ENCODE measurements at places on chromosomes 3 and 15.

GRCh38 chr3:132749786-132750185 is 27.6 kb upstream of the NPHP3 start:
- no peak for DNase-seq

GRCh38 chr3:159711560-159712333 is 276.9 kb upstream of the IL12A start:
- DNase-seq = no peak

- DNase-seq = no peak
These were observed 219.3 kb downstream of the ZBBX start for GRCh38 chr3:167160781-167161180.

DNA sequence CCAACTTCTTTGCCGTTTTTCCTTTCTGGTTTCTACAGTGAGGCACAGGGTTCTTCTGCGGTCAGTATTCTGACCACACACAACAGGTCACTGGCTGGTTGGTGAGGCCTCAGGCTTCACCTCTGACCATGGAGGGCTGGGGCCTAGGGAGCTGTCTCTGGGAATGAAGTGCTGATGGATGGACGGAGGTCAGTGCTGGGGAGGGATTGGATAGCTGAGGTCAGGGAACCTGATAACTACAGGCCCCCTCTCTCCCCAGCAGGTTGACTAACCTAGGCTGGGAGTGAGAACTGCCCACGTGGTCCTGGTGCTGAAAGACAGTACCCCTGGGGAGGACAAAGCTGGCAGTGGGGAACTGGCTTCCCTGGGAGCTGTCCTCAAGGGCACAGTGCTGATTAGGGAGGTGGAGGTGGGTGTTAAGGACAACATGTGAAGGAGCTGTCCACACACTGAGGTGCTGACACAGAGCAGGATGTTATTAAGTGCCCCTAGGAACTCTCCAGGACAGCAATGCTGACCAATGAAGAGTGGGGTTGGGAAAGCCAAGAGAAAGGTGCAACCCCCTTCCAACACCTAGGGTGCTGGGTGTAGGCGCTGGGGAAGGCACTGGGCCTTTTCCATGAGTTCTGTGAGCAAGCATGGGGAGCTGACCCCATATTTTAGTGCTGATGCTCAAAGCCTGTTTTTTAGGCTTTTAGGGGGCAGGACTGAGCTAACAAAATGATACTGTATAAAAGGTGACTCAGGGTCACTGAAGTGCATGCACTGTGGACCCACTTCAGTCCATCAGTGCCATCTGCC is 45.2 kb downstream of the ATP2B2 start:
- DNase-seq = no peak

GRCh38 chr15:85518979-85519761 is 138.8 kb downstream of the AKAP13 start:
- no peak for DNase-seq

DNA sequence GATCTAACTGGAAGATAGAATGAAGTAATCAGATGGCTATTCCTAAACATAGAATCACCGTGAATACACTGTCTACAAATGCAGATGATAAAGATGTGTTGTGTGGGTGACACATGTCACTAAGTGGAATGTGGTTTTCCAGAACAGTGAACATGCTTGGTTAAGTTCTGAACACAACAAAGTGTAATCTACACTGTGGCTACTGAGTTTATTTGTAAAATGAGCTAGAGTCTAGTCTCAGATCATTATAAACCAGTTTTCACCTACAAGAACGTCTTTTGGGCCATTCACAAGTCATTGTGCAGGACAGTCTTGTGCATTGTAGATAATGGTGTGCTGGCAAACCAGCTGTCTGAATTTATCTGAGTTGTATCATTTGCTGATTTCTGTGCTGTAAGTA is 35.3 kb downstream of the OXNAD1 start:
- no peak for DNase-seq

DNA sequence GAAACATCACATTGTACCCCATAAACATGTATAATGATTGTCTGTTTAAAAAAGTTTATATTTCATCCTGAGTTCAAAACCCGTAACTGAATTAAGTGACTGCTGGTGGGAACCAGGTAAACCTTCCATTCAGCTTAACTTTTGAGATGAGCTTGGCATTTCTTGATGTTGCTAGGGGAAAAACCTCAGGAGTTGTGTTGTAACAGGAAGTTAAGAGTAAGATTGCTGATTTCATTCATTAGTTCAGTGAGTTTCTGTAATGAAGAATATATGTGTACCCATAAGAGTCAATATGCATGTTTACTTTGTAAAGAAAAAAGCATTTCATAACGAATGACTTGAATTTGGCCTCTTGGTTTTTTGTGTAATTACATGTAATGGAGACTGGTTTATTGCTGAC is 32.5 kb downstream of the CTSH start:
- DNase-seq = no peak

- no peak for DNase-seq
These were observed 57.4 kb downstream of the CDAN1 start for GRCh38 chr15:42679285-42680141.

DNA sequence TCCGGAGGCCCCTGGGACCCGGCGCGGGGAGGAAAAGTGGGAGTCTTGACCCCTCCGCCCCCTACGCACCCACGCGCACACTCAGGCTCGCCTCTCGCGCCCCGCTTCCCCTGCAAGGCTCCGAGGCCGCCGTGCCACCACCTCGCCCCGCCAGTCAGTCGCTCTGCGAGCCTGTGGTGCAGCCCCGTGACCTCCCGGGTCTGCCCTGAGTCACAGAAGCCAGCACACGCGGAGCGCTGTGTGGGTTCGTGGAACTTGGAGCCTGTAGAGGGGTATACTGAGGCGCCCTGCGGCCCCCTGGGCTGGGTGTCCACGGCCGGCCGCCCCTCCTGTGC is 380 bp upstream of the ALS2CL start:
- DNase-seq = peak; percentile 30

- DNase-seq = no peak
These were observed 74.6 kb upstream of the ADPGK start for GRCh38 chr15:72858205-72858604.

DNA sequence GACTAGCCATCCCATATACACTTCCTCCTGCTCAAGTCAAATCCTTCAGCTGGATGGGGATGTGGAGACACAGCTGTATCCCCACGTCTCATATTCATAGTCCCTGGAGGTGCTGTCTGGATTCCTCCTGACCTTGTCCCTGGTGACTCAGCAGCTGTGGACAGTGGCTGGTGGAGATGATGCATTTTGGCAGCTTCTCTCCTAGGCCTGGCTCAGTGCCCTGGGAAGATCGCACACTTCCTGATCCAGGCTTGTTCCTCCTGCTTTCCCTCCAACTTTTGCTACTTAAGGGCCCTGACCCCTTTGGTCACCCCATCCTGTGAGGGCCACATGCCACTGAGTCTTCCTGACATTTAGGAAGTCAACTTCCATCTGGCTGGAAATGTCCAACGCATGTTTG is 44.4 kb downstream of the ADAMTSL3 start:
- no peak for DNase-seq

GRCh38 chr15:38647683-38648082 is 83.1 kb upstream of the RASGRP1 start:
- DNase-seq = no peak

DNA sequence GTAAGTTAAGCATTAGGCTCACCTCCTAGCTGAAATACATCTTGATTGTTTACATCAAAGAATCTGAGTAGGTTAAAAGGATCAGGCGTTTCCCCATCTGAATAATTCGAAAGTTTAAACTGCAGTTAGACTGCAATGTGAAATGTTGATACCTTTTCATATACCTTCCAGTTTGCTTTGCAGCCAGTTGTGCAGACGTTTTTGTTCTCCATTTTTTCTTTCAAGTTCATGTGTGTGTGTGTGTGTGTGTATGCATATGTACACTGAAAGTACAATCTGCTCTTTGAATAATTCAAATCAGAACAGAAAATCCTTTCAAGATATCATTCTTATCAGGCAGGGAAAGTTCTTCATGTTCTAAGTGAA is 2.9 kb downstream of the ITPR1 start:
- no peak for DNase-seq

DNA sequence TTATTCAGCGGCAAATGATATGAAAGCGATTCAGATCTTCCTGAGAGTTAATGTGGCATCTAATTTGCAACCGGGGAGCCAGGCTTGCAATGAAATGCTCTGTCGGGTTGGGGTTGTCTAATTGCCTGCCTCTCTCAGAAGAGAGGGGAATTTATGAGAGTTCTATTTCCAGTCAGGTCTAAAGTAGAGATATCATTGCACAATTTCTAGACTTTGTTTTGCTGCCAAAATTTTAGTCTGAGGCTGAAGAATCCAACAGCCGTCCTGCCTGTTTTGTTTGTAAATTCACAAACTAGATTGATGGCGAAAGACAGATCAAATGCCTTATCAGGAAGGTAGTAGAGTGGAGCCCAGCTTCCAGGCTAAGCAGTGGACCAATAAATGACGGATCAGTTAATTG is 610 bp downstream of the LIPC start:
- no peak for DNase-seq

DNA sequence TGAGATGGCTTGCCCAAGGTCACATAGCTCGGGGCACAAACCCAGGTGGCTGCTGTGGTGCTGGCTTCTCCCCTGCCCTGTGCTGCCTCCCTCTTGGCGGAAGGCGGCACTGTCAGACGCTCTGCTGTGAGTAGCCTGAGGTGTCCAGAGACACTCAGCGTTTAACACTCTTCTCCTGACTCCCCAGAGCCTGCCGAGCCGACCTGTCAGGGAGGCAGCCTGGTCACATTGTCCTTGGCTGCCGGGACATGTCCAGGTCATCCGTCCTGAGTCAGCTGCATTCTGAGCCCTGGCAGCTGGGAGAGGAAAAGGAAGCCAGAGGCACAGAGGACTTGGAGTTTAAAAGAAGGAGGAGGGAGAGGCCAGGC is 4.7 kb downstream of the LMAN1L start:
- DNase-seq = no peak

- no peak for DNase-seq
These were observed 178.4 kb downstream of the AKAP13 start for GRCh38 chr15:85558848-85559247.

DNA sequence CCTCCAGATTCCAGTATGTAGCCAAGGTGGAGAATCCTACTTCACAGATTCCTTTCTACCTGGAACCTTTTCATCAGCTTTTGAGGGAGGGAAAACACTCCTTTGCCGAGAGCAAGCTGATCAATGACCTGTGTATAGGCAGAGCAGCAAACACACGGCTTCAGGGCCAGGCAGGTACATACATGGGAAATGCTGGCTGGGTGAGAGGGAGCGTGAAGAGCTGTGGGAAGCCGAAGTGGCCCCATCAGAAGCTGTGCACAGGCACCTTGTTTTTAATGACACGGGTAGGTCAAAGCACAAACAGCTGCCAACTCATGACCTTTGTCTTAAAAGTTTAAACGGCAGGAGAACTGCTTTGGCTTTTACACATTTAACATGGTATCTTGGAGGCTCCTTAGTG is 25.3 kb downstream of the STARD5 start:
- no peak for DNase-seq

- no peak for DNase-seq
These were observed 251.6 kb upstream of the ZPLD1 start for GRCh38 chr3:102183186-102183585.

DNA sequence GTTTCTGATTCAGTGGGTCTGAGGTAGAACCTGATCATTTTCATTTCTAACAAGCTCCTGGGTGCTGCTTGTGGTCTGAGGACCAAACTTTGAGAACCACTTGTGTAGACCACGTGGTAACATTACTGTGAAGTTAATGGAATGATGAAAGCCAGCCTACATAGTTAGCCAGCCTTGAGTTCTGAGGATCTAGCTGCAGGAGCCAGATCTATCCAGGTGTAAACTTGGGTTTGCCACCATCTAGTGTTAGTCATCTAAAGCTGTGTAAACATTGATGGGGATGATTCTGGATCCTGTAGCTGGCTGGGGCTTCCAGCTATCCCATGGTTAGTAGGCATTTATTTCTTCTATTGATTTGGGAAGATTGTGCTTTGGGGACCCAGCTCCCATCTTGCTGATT is 170.0 kb downstream of the TMEM108 start:
- DNase-seq = no peak

GRCh38 chr3:177776661-177777101 is 579.4 kb upstream of the TBL1XR1 start:
- no peak for DNase-seq

DNA sequence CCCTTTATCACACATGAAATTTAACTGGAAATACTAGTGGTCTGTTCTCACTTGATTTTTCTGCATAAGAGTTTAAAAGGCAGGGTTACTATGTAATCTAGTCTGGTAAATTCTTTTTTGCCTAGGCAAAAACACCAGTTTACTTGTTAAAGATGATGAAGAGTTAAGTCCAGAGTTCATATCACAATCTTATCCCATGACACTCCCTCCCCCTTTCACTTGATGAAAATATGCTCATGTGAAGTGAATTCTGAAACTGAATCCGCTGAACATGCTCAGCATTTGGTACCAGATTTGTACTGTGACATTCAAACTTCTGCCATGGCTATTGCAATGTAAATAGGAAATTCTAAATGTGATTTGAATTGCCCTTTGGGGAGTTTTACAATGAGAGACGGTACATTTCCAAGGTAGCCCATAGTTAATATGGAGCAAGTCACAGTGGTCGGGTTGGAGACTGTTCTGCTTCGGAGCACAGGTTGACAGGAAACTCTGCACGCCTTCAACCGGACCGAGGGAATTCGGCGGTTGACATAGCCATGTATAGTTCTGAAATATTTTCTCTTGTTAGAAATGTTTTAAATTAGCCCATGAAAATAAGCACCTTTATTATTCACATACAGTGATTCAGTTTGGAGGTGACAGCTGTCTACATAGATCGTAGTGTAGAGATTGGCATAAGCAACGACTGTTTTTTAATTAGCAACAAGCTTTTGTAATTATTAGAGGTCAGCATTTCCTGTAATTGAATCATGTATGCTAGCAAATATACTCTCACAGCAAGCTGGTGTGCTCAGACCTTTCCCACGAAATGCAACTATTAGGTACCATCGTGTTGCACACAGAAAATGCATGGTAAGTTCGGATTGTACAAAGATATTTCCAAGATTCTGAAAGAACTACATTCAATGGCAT is 768.6 kb upstream of the GOLIM4 start:
- no peak for DNase-seq

DNA sequence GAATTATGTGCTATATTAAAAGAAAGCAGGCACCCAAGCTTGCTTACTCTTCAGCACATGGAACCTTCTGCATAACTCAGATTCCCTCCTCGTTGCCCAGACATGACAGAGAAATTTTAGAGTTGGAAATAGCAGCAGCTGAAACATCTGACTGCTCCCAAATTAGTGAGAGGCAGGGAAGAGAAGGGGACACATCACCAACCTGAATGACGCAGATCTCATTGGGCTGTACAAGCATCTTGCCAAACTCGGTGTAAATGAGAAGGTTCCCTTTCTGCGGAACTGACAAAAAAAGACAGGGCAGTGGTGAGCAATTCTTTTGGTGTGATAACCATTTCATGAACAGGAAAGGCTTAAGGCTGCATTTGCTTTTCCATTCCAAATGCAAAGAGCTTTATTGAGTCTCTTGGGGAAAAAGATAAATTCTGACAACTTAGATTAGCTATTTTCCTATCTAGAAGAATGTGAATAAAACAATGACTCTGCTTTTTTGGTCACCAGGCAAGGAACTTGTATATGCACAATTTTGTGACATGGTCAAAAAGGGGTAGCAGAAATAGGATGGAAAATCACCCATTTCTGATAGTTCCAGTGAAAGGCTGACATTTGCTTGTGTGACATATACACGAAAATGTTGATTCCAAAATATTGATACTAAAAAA is 35.1 kb downstream of the HGD start:
- DNase-seq = no peak

- no peak for DNase-seq
These were observed 269.8 kb downstream of the NTRK3 start for GRCh38 chr15:87986776-87987175.

Measured in activated T-cell treated with anti-CD3 and anti-CD28 coated beads for 4 hours (primary cell).